CD4-positive, alpha-beta T cell treated with Interleukin-17A for 1 hour (primary cell): ENCODE measurements at places on chromosomes 1 and 21.

DNA sequence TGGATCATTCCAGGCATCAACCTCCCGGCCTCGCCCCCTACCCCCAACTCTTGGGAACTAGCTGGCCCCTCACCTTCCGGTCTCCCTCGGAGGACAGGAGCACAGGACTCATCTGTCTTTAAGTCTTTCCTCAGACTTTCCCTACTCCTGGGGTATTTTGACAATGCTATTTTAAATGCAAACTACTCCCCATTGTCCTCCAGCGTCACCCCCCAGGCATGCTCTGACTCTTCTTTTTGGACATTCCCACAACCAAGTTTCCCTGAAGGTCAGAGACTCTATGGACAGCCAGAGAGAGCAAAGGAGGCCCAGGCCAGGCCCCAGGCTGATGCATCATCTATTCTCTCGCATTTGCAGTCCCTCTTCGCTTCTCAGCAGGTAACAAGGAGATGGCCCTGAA is 424.3 kb downstream of the PCP4 start:
- DNase-seq, result no peak

- DNase-seq, result no peak
These were observed 14.4 kb upstream of the BCL10 start for GRCh38 chr1:85290826-85291225.

- no peak for DNase-seq
These were observed 77.0 kb downstream of the ZMYM4 start for GRCh38 chr1:35345439-35345981.

GRCh38 chr1:205211169-205211838 is at the start of gene DSTYK:
DSTYK (minus strand) TSS chr1:205211702; CDS start chr1:205211535, 167 bp downstream.
- DNase-seq, result peak; percentile 93

DNA sequence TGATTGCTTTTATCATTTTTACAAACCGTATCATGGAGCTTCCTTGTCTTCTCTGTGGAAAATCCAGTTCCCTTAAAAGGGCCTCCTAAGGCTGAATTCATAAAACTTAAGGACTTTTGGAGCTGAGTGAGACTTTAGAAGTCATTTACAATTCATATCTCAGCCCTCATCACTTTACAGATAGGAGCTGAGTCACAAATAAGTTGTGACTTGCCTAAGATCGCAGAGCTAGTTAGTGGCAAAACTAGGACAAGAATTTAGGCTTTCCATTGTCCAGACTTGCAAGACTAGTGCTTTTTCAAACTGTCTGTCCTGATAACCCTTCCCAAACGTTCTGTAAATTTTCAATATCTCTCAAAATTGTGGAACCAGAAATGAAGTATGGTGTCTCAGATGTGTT is 37.3 kb downstream of the C1orf21 start:
- DNase-seq, result no peak

- no peak for DNase-seq
These were observed 3.5 kb downstream of the POMGNT1 start for GRCh38 chr1:46194641-46195193.
